ENCODE measurements at places on chromosomes 6 and 20. TPM values are rescaled to one million over a fixed set of nuclear protein-coding genes. Genes with fewer than 3 reads are reported as not detected.

TRIM31 gene
- total RNA-seq = 0.11 TPM

DYNLT2 gene
- 1.5 TPM for total RNA-seq

TSPO2 gene
- not detected for total RNA-seq

NOTCH4 gene
- total RNA-seq = 2.4 TPM

DUSP15 gene
- total RNA-seq = 2.0 TPM

CFB gene
- total RNA-seq = 1.4 TPM

L3MBTL1 gene
- 28.3 TPM for total RNA-seq

MDFI gene
- total RNA-seq = 63.2 TPM

C6orf132 gene
- total RNA-seq = 38.1 TPM

ADGRG6 gene
- total RNA-seq = 5.3 TPM

RSPH4A gene
- total RNA-seq = 0.57 TPM

SLC12A5 gene
- total RNA-seq = 6.6 TPM

PBOV1 gene
- not detected for total RNA-seq

SLC32A1 gene
- total RNA-seq = 0.09 TPM

TMEM74B gene
- 10.9 TPM for total RNA-seq

TSBP1 gene
- not detected for total RNA-seq
